Activated naive CD4-positive, alpha-beta T cell (primary cell): ENCODE measurements at places on chromosomes 16 and 17.

DNA sequence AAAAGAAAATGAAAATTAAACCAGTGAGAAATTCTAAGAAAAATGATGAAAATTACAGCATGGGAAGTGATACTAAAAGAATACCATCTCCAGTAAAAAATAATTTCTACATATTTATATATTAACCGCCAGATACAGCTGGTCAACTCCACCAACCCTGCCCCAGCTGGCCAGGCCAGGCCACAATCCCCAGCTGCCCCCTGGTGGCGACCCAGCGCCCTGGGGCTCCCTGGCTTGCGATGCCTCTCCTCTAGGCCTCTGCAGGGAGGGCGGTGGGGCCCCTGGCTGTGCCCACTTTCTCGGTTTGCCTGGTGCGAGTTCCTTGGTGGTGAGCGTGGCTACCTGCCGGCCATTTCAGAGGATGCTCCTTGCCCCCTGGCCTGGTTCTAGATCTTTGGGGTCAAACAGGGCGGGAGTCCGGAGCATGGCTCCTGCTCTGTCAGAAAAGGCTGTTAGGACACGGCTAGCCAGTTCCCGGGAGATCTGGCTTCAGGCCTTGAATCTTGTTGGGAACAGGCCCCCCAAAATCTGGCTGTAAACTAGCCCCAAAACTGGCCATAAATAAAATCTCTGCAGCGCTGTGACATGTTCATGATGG is 14.5 kb downstream of the GLIS2 start:
- peak; percentile 70 for DNase-seq

DNA sequence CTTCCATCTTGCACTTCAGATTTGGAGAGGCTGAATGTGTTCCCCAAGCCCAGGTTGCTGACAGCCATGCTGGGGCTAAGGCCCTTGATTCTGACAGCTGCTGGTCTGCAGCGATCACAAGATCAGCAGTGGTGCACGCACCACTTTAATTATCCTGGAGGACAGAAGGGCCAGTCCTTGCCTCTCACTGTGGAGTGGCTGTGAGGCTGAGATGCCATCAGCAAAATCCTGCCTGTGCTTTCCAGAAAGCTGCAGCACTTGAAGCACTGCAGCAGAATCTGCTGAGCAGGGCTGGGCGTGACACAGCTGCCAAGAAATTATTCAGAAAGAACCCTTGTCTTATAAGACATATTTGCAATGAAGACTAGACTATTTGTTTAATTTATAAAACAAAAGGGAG is 37.1 kb downstream of the NUP93 start:
- no peak for DNase-seq

- no peak for DNase-seq
Measured at GRCh38 chr17:49545806-49546545, 29.7 kb upstream of the NXPH3 start.

DNA sequence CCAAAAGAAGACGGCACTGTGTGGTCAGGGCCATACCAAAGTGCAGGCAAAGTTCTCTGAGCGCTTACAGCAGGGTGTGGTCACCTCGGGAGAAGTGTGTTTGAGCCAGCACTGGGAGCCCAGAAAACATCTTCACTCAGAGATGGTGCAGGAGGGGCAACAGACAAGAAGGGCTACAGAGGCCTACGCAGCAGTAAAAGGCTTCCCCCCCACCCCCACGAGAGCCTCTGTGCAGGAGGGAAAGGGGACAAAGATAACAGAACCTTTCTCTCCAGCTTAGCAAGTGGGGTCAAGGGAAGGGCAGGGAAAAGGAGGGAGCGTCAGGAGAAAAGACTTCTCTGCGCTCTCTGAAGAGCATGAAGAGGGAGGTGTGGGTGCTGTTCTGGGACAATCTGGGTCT is 2.8 kb downstream of the VAT1 start:
- DNase-seq: no peak

GRCh38 chr17:38605841-38606645 is at the start of gene SRCIN1:
TSS of gene SRCIN1 (minus strand) at chr17:38605952. CDS start at chr17:38605705, 247 bp downstream.
- DNase-seq: no peak

DNA sequence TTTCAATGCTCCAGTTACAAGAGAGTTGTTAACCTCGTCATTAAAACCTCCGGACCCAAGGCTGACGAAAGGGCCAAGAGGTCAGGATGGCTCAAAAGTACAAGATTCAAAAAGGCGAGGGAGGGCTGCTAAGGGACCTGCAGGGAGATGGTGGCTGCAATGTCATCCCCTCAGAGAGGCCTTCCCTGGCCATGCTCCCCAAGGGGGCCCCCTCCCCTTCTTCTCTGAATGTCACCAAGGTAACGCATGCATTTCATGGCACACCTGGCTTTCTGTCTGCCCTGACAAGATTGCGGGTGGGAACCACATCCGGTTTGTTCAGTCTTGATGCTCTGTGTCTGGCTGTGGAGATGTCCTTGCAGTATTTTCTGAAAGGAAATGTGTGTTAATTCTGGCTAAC is 89.9 kb downstream of the C16orf78 start:
- no peak for DNase-seq

GRCh38 chr17:8091033-8091687 is 3.6 kb upstream of the ALOX12B start:
- no peak for DNase-seq

- no peak for DNase-seq
Measured at GRCh38 chr17:40061609-40062038, 1.1 kb upstream of the THRA start.

- no peak for DNase-seq
Measured at GRCh38 chr16:15605839-15606517, 37.0 kb downstream of the MARF1 start.

DNA sequence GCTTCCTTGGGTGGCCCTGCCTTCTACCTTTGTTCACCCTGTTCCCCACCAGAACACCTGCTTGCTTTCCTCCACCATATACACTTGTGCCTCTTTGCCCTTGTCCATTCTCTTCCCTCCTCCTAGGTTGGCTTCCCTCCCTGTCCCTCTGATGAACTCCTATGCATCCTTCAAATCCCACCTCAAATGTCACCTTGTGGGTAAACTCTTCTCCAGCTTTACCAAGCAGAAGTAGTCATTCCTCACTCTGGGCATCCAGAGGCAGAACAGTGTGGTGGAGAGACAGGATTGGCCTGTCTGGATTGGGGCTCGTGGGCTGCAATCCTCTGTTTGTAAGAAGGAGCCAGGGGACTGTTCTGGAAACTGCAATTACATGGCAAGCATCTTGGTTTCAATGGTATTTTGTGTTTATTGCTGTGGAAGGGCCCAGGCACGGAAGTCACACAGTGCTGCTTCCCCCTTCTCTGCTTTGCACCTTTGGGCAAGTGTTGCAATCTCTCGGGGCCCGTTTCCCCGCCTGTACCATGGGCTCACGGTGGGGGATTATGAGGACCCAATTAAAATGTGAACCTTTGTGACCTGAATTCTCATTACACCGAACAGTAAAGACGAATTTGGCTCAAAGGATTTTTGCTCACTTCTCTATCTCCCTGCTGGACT is 21.9 kb upstream of the NXPH3 start:
- no peak for DNase-seq
